ENCODE measurements at places on chromosomes 3 and 15.

GRCh38 chr3:133989936-133990702 is 39.6 kb downstream of the SLCO2A1 start:
- DNase-seq: no peak

- no peak for DNase-seq
Observed at GRCh38 chr3:193732827-193733226, 139.8 kb downstream of the OPA1 start.

- no peak for DNase-seq
Observed at GRCh38 chr3:194030372-194030771, 105.6 kb upstream of the HES1 start.

DNA sequence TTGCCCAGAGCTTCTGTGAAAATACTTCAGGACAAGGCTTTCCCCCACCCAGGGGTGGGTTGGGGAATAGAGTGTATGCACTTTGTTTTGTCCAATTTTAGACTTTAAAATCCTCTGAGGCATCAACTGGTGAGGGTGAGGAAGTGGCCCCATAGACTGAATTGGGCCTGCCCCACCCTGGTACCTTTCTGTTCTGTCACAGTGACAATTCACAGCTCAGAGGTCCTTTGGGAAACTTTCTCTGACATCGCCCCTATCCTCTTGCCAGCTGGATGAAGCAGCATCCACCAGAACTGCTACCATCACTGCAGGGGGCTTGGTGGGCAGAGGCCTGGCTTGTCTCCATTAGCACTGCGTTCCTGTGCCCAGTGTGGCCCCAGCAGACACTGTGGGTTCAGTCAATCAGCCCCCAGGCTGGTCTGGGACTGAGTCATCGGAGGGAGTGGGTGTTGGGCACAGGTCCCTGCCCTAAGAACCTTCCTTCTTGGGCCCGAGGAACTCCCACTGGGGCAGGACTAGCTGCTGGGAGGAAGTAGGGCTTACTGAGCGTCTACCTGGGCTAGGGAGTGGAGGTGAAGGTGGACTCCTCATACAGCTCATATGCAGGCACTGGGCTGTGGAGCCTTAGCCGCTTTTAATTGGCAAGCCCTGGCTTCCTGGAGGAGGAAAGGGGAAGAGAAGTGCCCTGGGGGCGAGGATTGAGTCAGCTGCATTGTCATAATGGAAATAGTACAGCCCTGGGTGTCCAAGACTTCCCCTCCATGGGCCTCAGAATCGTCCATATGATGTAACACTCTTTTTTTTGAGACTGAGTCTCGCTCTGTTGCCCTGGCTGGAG is 1.5 kb upstream of the PPM1M start:
- peak; percentile 83 for DNase-seq

GRCh38 chr3:12890610-12891390 is 49.4 kb upstream of the RPL32 start:
- no peak for DNase-seq

DNA sequence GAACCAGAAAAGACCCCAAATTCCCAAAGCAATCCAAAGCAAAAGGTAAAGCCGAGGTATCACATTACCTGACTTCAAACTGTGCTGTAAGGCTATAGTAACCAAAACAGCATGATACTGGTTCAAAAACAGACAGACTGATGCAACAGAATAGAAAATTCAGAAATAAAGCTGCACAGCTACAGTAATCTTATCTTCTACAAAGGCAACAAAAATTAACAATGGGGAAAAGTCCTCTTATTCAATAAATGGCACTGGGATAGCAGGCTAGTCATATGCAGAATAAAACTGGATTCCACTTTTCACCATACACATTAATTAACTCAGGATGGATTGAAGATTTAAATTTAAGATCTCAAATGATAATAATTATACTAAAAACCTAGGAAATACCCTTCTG is 392.6 kb upstream of the CBLB start:
- DNase-seq: no peak

DNA sequence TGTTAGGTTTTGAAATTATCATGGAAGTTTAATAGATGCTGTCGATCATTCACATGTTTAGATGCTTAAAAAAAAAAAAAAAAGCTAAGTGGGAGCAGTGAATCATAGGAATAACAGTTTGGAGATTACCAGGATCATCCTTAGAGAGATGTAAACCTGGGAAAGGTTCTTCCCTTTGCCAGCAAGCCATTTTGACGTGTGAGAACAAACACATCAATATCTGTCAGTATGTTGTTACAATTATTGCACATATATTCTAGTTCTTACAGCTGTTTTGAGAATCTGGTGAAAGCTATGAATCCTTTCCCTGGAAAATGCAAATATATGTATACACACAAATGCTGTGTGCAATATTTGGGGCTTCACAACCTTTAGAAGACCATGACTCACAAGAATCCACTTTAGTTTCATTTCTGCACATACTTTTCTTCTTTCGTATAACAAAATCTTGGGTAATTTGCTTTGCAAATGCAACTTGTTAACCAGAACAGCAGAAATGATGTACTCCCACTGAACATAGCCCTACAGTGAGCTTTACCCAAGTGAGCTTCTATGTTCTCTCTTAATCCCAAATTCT is 12.0 kb downstream of the NFKBIZ start:
- DNase-seq: no peak

- peak; percentile 78 for DNase-seq
Observed at GRCh38 chr3:129576514-129577352, 29.7 kb downstream of the PLXND1 start.

DNA sequence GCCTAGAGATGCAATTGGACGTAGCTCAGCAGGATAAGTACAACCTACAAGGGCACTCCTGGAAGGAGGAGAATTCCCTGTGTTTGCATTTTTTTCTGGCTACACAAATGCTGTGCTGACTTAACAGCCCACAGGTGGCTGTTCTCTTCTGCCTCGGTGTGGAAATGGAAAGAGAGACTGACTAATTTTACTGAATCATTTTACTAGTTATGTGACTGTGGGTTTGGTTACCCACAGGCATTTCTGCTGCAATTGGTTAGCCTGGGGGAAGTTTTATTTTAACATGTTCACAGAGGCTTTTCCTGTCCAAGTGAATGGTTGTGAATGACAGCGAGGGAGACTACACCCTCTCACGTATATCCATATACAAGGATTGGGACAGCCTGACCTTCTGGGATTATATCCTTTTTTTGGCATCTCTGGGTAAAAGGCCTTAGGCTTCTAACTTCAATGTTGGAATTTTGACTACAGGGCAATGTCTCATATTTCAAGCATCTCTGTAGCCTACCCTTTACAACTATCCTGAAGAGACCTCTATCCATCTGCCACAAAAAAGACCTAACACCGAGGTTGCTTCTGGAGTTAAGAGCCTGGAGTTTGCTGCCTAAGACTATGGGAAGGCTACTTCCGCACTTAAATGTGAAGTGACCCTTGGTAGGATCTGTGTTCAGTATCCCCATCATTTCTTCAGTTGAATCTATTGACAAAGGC is 67.2 kb upstream of the TP63 start:
- no peak for DNase-seq

DNA sequence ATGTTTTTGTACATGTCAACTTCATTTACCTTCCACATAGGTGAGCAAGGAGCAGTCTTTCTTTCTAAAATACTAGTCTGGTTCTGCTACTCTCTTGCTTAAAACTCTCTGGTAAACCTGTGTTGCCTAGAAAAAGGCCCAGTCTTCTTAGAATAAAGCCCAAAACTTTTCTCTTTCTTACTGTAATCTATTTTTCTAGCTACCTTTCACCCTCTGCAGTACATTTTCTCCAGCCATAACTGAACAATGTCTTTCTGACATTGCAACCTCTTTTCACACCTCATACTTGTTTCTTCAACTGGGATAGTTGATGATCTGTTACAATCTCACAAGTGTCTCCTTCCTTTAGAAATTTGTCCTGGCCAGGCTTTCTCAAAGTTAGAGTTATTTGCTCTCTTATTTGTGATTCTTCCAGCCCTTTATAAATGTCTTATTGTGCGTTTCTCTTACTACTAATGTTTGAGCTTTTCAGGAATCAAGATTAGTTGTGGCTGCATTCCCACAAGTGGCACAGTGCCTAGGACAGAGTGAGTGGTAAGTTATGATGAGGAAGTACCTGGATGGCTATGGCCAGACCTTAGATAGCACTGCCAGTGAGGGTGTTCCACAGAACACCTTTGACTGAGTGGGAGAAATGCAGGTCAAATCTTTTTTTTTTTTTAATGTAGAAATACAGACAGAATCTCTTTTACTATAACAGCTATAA is 313.4 kb upstream of the SATB1 start:
- no peak for DNase-seq

- DNase-seq: no peak
Observed at GRCh38 chr3:62749657-62750056, 125.6 kb downstream of the CADPS start.

DNA sequence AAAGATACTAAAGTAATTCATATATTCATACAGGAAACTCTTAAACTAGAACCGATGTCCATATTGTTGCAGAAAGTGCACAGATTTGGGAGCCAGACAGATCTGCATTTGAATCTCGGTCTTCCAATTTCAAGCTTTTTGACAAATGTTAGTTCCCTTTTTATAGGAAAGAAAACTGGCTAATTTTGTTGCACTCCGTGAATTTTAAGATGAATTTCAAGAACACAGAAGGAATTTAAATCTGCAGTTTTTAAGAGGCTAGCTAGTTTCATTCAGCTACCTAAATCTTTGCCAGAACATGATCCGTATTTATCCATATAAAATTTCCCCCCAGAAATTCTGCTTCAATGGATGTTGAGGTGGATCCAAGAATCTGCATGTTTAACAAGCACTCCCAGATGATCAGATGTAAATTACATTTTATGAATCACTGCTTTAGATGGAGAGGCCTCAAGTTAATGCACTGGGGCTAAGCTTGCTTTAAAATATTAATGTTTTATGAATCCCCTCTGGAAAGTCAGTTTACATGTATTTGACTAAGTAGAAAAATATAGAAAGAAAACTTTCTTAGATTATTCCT is 1296.3 kb upstream of the CADM2 start:
- no peak for DNase-seq

DNA sequence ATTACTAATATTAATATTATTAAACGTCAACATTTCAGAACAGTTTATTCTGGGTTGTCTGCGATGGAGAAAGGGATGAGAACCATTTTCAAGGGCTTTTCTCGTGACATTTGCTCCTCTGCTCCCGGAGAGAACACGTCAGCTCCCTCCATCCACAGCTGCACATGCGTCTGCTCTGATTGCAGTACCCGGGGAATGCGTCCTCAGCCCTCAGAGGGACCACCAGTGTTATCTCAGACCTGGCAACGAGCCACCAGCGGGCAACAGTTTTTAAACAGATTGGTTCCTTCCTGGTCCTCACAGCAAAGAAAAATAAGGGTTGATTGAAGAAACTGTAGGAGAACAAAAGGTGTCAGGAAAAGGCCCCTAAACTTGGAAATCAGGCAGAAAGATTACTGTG is 202.2 kb upstream of the ADAMTS9 start:
- DNase-seq: no peak

DNA sequence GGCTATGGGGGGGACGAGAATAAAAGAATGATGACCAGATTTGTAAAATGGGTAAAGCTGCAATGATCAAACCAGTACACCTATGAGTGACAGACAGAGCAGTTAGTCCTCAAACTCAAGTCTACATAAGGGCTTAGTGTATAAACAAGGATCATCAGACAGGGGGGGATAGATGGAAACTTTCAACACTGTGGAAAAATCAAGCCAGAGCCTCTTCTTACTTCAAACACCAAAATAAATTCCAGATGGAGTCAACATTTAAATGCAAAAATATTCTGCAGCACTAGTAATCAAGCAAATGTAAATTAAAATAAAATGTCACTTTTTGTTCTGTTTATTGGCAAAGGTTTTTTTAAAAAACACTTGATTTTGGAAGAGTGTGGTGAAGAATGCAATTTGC is 205.9 kb upstream of the RGMA start:
- DNase-seq: no peak

GRCh38 chr3:59798372-59799086 is 748.7 kb upstream of the CFAP20DC start:
- no peak for DNase-seq

DNA sequence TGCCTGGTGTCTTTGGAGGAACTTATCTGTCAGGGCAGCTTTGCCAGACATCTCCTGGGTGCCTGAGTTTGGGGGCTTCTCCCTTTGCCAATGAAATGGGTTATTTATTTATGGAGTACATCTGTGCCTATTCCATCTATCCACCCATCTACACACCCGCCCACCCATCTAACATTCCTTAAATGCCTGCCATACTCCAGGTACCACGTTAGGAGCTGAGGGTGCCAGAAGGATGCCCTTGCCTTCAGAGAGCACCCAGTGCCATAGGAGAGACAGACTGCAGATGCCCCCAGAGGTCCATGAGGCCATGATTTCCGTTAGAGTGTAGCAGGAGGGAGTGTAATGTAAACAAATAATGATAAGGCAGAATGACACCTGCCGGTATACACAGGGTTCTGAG is 21.8 kb upstream of the KIF23 start:
- no peak for DNase-seq

GRCh38 chr3:189631409-189631808 is 220 bp downstream of the TP63 start:
- DNase-seq: no peak

GRCh38 chr3:12977117-12977808 is 96.0 kb downstream of the IQSEC1 start:
- no peak for DNase-seq

GRCh38 chr15:38894243-38894948 is 329.8 kb upstream of the RASGRP1 start:
- DNase-seq: no peak

DNA sequence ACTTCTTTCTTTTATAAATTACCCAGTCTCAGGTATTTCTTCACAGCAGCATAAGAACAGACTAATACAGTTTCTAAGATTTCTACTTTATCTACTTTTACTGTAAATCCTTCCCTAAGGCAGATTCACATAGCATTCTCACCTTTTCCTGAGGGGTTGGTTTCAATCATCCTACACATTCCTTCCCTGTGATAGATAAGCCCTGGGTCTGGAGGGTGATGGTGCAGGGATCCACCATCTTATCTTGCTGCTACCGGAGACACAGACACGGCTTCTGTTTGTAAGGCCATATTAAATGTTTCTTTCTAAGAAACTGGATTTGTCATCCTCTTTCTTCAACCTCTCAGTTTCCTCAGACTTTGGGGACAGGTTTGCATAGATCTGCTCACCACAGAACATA is 6.1 kb downstream of the IQCF5 start:
- DNase-seq: no peak

GRCh38 chr3:60189304-60189703 is 1061.9 kb downstream of the FHIT start:
- no peak for DNase-seq
